GDM1 (cell line): ENCODE measurements at places on chromosomes 12 and 14.
A peak's percentile ranks its signal among the peaks of the same experiment; 100 is the strongest.

DNA sequence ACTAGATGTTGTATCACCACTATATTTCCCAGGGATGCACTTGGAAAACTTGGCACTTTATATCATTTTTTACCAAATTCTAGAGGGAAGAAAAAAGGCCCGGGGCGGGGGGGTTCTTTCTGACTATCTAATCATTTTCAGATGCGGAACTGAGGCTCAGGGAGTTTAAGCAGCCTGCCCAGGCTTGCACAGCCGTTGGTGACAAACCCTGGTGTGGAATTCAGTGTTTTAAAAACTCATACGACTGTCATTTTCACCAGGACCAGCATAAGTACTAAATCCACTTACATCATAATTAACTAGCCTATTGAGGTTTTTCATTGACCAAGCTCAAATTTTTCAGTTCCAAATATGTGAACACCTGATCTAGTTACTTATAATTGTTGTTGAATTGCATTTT, 181.0 kb downstream of the IPO8 start:
- DNase-seq, result no peak

GRCh38 chr12:30805959-30806358, 51.2 kb upstream of the CAPRIN2 start:
- no peak for DNase-seq

- no peak for DNase-seq
Observed at GRCh38 chr12:92002673-92003382, 142.8 kb downstream of the BTG1 start.

GRCh38 chr14:62017651-62018230, 255.5 kb downstream of the SNAPC1 start:
- no peak for DNase-seq

- no peak for DNase-seq
Observed at GRCh38 chr12:108196921-108197320, 67.8 kb downstream of the WSCD2 start.

GRCh38 chr12:3964439-3964838, 91.2 kb upstream of the PARP11 start:
- peak; percentile 5 for DNase-seq

GRCh38 chr12:26172539-26172938, 22.8 kb upstream of the SSPN start:
- DNase-seq, result no peak

DNA sequence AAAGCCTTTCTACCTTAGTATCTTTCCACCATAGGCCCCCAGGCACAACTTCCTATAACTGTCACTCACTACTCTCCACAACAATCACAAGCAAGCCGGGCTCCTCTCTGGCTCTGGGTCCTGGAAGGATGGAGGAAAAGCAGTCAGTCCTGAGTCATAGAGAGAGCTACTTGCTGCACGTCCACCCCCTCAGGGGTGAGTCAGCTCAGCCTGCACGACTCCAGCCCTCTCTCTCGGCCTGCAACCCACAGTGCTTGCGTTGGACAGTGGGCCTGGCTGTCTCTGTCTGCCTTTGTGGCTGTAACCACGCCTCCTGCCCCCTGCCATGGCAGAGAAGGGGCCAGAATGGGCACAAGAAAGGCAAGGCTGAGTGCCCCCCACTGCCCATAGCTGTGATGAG, 154.1 kb upstream of the FKBP4 start:
- peak; percentile 76 for DNase-seq

DNA sequence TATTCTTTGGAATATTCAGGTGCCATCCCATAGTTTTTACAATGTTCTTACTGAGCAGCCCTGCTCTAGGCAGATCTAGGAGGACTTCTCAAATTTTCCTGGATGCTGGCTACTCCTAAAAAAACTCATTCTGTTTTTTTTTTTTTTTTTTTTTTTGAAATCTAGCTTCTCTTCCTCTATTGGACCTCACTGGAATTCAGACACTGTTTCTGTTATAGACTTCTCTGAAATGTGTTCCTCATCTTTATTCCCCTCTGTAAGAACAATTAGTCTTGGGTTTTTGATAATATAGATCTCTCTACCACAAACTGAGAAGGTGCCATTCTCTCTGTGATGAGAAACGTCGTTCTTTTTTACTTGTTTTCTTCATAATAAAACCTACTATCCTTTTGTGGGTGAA, 115.3 kb upstream of the CCND2 start:
- no peak for DNase-seq

DNA sequence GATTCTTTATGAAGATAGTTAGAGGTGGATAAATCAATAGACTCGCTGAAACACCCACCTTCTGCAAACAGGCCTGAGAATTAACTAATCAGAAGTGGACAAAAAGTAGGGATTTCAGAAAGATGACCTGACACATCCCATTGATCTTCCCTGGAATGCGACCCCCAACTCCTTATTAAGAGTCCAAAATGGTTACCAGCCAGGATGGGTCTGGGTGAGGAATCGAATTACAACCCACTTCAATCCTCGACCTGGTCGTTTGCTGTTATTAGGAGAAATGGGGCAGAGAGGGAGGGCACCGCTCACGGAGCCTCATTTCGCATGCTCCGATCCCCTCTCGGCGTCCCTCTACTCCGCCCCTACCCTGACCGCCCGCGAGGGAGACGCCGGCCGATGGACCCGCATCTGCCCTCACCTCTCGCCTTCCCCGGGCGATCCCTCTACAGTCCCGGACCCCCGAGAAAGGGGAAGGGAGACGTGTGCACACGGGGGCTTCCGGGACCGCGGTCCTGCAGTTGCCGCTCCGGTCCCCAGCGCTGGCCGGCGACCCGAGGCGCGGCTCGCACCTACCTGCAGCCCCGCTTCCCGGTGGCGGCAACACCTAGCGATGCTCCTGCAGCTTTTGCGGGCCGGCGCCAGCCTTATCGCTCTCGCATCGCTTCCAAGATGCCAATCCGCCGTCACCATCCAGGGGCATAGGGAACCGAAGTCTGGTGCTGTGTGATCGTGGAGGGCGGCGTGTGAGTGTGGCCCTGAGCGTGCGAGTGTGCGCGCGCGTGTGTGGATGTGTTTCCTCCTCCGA, 69.3 kb upstream of the USP15 start:
- no peak for DNase-seq

GRCh38 chr14:106694638-106695393, 1168.4 kb downstream of the TMEM121 start:
- peak; percentile 78 for DNase-seq

GRCh38 chr14:49106741-49107667, 479.2 kb downstream of the RPS29 start:
- no peak for DNase-seq

DNA sequence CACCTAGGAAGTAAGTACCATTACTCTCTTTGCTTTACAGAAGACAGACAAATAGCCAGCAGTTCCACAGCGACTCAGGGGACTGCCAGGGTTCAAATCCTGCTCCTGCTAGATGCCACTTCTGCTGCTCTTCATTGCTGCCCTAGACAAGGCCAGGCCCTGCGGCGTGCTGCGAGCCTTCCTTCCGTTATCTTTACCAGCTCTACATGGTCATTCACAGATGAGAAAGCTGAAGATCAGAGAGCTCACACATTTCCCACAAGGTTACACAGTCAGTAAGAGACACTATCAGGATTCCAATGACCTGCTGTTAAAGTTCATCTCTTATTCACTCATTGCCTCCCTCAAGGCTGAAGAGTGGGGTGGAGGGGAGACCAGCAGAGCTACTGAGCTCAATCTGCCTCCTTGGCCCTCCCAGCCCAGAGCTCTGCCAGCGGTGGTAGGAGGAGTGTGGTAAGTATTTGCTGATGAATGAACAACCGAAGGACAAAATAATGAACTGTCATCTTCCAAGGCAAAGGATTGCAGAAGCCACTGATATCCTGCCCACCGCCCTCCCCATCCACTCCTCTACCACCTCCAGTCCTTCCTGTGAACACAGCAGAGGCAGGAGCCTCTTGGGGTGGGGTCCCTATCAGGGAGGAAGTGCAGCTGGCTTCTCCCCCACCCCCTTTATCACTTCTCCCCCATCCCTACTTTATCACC, 14.6 kb upstream of the HDAC7 start:
- DNase-seq, result no peak

DNA sequence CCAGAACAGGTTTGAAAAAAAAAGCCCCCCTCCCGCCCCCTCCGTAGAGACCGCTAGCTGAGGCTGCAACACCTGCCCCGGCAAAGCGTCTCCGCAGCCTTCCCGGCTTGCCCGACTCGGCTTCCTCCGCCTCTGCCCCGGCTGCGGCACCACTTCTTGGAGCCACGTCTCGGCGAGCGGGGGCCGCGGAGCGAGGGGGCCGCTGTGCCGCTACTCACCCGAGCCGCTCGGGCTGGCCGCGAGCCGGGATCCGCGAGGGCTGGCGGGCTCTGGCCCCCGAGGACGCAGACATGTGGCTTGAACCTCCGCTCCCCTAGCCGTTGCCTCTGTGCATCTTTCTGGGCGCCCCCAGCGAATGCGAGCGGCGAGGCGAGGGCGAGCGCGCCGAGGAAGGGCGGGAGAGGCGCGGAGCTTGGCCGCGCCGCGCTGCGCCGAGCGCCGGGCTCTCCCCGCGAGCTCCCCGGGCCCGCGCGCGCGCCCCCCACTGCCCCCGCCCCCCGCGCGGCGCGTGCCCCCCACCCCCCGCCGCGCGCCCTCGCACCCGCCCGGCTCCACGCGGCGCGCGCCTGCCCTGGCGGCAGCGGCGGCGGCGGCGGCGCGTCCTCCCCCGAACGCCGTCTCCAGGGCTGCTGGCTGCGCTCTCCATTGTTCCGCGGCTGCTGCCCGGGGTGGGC, 249.5 kb downstream of the APAF1 start:
- no peak for DNase-seq

GRCh38 chr14:81436296-81437138, 36.4 kb upstream of the STON2 start:
- DNase-seq, result peak; percentile 80

DNA sequence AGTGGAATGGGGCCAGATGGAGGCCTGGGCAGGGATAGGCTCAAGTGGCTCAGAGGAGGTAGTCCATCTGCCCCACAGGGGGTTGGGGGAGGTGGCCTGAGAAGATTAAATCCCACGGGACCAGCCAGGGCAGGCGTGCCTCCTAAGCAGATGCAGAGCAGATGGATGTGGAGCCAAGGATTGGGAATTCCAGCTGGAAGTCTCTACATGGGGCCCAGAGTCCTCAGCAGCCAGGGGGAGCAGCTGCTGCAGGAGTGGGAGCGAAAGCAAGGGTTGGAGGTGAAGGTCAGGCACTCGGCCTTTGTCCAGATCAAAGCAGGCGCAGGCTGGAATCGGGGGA, 42.4 kb upstream of the VRK1 start:
- no peak for DNase-seq

- no peak for DNase-seq
Observed at GRCh38 chr12:88733008-88733407, 152.7 kb upstream of the KITLG start.

DNA sequence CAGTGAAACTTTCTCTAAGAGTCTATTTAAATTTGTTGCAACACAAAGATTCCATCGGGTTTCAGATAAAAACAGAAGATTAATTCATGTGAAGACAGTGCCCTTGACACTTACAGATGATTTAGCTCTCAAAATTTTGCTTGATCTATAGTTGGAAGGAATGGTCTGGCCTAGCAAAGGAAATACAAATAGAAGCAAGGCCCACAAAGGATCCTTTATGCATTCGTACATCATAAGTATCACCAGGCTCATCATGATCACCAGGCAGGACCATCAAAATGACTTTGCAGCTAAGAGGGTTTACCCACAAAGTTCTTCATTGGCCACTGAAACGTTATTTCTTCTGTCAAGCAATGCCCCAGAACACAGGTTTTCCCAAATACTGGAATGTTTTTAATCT, 24.8 kb downstream of the JKAMP start:
- DNase-seq, result no peak

- no peak for DNase-seq
Observed at GRCh38 chr12:49552014-49552413, 13.2 kb downstream of the KCNH3 start.

DNA sequence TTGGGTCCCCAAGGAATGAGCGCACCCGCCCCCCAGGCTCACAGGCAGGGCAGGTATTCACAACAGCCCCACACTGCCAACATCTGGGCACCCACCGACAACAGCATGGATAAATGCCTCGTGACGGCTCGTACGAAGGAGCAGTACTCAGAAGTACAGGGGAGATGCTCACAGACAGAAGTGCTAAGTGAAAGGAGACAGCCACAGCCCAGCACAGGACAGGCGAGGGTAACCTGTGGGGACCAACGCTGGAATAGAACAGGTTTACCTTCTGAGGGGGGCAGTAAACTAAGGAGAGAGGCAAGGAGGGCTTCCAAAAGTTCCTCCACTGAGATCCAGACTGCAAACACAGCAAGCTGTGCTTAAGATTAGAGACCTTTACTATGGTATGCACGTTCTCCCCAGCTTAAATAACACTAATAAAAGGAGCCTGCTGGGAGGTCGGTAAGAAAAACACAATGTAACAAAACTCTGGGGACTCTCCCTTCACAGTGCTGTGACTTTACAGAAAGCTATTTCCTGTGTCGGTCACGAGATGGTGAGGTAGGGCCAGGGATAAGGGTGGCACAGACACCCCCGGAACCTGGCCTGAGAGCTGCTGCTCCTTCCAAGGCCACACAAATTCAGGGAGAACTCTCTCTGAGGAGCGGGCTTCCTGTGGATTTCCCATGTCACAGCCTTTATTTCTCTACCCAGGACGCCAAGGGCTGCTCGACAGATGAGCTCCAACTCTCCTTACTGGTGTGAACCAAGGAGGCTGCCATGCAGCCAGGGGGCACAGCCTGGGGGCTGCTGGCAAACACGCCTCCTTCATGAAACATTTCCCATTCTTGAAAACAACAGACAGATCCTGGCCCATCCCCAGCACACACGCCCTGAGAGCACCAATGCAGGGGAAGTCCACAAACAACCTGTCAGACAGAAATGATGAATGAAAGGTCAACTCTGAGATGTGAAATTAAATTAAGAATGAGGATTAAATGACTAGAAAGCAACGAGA, 26.3 kb downstream of the SLC15A4 start:
- no peak for DNase-seq

DNA sequence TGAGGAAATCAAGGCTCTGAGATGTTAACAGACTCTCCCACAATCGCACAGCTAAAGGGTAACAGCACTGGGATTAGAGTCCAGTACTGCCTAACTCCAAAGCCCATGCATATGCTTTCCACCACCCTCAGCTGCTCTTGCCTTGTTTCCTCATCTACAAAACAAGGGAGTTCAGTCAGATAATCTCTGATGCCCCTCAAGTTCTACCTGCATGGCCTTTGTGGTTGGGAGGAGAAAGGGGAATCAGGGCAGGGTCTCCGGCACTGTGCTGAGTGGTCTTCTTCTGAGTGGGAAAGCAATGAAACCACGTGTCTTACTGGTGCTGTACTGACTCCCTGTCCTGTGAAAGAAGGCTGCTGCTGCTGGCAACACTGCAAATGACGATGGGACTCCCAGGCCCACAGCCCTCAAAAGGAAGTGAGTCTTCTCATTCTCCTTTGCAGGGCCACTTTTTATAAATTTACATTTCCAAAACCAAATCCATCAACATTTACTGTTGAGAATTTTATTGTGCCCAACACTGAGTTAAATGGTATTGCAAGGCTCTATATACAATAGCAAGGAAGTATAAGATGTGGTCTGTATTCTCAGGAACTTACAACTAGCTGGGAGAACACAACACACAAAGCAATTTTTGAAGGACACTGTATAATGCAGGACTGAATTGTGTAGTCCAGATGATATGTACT, 19.7 kb upstream of the DUSP16 start:
- no peak for DNase-seq
